ENCODE measurements at places on chromosomes 1 and 21.
A peak's percentile ranks its signal among the peaks of the same experiment; 100 is the strongest.

DNA sequence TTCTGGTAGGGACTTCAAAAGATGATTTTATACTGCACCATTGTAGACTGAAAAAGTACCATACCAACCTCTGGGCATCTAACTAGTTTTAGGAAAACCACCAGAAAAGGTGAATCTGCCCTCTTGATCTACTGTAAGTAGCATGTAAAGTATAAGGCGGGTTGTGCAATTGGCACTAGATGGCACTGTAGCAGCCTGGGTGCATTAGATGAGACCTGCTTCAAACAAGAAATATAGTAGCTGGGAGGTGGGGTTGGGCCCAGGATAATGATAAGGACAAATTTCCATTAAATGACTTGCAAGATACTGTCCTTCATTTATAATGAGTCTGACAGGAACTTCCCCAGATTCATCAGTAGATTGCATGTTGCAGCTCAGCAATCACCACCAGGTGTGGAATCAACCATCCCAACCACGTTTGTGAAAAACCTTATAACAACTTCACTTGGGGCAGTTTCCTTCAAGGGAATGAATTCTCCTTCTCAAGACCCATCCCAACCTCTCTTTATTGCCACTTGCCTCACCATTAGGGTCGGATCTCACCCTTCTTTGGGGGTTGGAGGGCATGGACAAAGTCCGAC, 37.3 kb upstream of the IL10 start:
- DNase-seq: peak; percentile 74

DNA sequence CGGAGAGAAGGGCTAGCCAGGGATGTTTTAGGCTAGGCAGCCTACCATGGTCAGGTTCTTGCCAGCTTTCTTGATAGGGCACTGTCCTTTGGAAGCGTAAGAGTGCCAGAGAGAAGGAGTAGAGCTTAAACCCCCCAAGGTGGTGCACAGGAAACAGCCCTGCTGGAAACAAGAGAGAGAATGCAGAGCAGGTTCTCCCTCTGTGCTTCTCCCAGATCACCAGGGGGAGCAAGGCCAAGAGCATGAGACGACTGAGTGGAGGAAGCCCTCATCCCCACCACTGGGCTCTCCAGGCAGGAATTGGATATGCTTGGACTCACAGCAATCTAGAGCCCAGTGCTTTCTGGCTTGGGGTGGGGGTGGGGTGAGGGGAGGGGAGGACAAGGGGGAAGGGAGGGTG, 49.8 kb downstream of the ATP2B4 start:
- no peak for DNase-seq

GRCh38 chr1:91541918-91542533, 41.4 kb downstream of the CDC7 start:
- DNase-seq: no peak

DNA sequence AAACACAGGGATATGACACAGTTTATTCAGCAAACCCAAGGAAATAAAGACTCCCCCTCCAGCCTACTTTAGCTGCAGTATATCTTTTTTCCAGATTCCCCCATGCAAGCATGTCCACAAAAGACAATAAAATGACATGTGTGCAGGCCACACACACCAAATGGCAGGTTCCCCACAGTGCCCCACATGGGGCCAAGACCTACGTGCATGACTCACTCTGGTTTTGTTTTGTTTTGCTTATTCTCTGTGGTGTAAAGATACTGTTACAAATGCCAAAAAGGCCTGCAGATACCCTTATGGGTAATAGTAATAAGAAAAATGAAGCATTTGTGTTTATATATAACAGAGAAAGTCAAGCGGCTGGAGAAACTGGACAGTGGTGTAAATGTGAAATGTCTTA, 71.6 kb downstream of the RD3 start:
- no peak for DNase-seq

DNA sequence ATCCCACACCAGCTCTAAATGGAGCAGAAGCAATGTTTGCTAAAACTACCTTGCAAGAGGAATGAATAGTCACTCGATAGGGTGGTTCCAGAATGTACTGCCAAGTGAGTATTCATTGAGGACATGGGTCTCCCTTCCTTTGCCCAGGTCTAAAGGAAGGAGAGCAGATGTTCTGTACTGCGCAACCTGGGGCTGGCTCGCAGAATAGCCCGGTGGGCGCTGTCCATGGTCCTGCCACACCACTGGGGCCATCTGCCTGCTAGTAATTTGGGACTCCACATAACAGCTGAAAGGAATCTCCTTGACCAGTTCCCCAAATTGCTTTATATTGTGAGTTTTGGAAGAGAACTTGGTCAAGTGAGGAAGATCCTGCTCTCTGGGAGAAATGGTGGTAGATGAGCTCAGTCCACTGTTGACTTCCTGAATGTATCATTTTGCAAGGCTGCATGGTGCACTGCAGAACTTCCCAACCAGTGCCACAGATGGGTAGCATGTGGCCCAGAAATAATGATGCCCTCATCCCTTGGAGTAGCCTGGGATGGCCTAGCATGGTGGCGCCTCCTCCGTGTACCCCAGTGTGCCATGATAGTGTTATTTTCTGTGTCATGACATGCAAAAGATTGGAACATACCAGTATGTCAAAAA, 5.7 kb downstream of the SLC6A17 start:
- peak; percentile 66 for DNase-seq

DNA sequence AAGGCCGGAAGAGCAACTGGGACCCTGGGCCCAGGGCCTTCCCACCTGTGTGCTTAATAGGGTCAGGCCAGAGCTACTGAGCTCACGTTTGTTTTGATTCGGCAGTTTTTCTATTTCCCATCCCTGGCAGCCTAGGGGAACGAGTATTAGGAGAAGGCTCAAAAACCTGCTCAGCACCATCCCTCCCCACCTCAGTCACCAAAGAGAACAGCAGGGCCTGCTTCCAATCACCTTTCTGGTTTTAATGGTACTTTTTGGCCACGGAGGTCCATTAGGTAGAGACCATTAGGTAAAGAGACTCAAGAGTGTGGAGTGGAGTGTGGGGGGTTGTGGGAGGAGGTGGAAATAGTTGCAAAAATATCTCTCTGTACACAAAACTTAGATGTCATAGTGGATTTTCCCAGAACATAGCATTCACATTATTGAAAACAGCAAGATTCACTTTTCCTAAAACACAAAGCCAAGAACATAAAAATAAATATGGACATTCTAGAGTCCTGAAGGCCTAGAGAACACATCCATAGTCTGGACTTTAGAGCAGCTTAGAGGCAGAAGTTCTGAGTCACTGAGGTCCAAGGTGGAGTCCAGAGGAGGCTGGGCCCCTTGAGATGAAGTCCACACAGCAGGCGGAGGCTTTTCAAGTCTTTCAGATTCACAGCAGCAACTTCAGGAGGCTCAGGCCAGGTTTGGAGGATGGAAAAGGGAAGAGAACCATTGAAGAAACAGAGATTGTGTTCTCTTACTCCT, 19.5 kb downstream of the NUAK2 start:
- no peak for DNase-seq

DNA sequence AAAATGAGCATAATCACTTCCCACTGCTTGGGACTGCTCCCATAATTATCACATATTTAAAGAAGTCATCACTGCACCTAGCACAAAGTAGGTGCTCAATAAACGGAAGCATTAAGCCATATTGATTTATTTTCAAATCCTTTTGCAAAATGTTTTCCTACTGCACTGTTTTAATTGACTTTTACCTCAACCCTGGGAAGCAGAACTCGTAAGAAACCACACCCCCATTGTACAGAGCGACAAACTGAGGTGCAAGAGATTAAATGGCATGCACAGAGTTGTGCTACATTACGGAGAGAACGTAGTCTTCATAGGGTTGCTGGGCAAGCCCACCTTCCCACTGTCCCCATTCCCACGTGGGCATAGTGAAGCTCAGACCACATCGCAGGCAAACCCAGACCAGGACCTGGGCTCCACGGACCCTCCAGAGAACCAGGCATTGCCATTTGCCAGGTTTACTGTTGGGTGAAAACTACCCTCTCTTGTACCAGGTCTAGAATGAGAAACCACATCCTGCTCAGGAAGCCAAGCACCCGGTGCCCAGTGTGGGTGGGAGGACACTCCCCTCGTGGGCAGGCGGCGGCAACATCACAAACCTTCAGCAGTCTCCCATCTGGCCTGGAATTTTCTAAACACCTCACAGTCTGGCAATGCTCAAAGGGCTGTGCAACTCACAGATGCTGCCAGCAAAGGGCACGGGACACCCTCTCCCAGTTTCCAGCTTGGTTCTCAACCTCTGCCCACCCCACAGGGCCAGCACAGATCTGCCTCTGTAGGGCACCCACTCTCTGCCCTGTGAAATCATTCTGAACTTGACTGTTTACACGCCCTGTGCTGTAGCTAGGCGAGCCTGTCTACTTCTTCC, 8.2 kb downstream of the IFFO2 start:
- DNase-seq: no peak

- no peak for DNase-seq
Measured at GRCh38 chr1:205971082-205971481, 27.8 kb upstream of the SLC26A9 start.

GRCh38 chr1:85427849-85428248, 37.1 kb downstream of the DDAH1 start:
- no peak for DNase-seq

- DNase-seq: no peak
Measured at GRCh38 chr1:25517476-25518394, 25.7 kb upstream of the LDLRAP1 start.

- DNase-seq: peak; percentile 66
Measured at GRCh38 chr1:161427733-161428516, 60.2 kb upstream of the CFAP126 start.

DNA sequence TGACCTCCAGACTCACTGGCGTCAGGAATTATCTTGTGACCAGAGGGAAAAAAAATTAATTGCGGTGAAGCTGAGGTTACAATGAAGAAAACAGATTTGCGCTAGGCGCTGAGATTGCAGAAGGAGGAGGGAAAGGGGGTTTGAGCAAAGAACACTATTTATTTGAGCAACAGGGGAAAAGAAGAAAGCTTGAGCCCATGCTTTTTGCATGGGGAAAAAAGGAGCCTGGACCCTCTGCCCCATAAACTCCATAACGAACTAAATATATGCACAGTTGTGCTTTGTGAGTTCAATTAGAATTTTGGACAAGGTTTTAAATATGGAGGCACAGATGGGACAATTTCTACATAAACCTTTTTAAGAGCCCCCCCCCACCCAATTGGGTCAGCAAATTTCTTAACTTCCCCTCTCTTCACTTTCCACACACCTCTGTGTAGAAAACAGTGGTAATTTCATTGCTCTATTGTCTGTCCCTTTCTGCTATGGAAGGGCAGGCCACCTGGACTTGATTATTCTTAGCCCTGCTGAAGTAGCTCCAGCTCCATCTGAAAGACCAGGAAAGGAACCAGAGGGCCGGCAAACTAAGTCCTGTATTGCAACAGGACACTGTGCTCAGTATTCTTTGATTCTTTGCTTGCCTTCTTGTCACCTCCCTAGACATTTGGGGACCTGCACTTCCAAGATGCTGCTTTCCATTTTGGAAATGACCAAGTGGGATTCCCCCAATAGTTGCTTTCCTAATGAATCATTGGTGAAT, 862 bp upstream of the ID3 start:
- DNase-seq: no peak

All from T47D (cell line).